Cerebellar cortex (tissue), 1 donor: ENCODE measurements at places on chromosomes 1 and 21.

DNA sequence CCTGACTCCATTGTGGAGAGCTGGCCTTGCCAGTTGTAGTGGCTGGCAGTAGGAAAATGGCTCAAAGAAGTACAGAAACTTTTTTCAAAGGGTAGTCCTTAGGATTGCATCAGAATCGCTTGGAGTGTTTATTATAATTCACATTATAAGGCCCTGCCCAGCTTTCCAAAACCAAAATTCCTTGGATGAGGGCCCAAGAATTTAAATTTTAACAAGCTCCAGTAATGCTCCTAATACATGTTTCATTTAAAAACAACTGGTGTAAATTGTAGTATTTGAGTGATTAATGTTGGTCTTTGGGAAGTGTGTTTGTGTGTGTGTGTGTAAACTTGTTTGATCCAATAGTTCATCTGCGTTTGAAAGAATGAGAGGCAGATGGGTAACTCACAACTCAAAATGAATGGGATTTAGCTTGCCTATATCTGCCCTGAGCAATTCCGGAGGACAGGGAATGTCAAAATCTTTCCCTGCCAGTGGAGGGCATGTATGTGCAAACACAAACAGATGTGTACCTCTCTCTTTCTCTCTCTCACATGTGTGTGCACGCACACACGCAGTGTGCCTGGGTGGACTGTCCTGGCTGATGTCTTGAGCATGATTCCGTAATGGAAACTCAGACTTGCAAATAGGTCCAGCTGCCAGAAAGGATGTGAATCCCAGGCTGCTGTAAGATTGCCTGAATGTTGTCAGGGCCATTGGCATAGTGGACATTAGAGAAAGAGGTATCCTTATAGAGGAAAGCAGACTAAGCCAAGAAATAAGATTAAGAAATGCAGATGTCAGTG, 293.1 kb downstream of the LMX1A start:
- DNase-seq, result no peak

GRCh38 chr1:202074985-202075384, 47.7 kb upstream of the GPR37L1 start:
- DNase-seq, result no peak

GRCh38 chr21:41612674-41613532, 104.9 kb upstream of the TMPRSS2 start:
- DNase-seq, result peak; percentile 16

GRCh38 chr1:233959102-233959501, 54.6 kb downstream of the SLC35F3 start:
- DNase-seq, result no peak

DNA sequence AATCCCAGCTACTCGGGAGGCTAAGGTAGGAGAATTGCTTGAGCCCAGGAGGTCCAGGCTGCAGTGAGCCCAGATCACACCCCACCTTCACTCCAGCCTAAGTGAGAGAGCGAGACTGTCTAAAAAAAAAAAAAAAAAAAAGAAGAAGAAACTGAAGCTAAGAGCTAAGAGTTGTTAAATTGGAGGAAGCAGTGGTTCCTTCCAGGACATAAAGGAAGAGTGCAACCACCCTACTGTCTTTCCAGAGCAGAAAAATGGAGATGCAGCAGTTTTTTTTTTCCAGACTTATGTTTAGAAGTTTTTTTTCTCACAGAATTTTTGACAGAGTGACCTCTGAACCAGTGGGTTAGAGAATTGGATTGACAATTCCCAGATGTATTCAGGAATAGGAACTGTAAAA, 88.7 kb downstream of the HLX start:
- no peak for DNase-seq

DNA sequence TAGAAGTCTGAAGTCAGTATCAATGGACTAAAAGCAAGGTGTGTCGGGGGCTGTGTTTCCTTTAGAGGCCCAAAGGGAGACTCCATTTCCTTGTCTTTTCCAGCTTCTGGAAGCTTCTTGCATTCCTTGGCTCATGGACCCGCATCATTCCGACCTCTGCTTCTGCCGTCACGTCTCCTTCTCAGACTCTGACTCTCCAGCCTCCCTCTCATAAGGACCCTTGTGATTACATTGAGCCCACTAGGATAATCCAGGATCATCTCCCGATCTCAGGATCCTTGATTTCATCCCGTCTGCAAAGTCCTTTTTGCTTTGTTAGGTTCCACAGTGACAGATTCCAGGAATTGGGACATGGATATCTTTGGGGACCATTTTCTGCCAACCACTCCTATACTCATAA, 265.8 kb upstream of the CSF3R start:
- DNase-seq, result no peak

GRCh38 chr1:43344267-43344850, 6.7 kb downstream of the MPL start:
- DNase-seq, result no peak

DNA sequence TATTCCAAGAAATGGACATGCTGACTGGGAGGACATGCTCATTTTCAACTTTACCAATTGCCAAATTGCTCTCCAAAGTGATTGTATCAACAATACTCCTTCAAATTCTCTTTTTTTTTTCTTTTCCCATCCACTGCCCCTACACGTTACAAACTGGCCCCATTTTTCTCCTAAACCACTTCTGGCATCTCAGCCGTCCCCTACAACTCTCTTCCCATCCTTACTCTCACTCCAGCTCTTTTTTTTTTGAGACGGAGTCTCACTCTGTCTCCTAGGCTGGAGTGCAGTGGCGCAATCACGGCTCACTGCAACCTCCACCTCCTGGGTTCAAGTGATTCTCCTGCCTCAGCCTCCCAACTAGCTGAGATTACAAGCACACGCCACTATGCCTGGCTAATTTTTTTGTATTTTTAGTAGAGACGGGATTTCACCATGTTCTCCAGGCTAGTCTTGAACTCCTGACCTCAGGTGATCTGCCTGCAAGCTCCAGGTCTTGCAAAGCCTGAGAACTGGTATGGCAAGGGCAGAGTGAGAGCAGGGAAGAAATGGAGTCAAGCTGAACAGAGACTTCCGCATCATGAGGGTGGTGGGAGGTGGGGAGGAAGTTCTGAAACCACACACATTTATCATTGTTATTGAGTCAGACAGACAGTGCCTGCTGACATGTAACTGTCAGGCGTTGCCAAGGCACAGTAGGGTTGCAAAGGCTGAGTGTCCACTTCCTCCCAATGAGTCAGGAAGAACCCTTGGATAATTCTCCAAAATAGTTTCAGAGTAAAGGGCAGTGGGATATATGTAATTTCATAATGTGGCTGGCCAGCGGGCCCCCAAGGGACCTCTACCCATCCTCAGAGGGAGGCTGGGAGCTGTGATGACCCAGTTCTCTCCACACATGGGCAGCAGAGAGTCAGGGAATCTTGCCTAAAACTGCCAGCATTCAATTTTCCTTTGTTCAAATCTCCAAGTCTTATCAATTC, 17.4 kb downstream of the CELA3A start:
- DNase-seq, result no peak

DNA sequence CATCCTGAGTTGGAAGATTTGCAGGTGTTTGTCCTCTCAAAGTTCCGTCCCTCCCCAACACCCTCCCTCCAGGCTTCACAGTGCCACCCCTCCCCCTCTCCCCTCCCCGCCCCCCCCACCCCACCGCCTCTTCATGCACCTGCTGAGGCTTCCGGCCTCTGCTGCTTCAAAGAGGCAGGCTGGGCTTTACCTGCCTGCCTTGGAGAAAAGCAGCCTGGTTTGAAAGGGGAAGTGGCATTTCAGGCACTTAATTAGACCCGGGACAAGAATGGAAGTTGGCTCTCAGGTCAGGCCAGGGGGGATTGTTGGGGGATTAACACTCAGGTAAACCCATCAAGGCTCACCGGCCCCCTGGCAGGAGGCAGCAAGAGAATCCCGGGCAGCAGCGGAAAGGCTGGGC, 21.1 kb downstream of the PAX7 start:
- DNase-seq, result no peak

DNA sequence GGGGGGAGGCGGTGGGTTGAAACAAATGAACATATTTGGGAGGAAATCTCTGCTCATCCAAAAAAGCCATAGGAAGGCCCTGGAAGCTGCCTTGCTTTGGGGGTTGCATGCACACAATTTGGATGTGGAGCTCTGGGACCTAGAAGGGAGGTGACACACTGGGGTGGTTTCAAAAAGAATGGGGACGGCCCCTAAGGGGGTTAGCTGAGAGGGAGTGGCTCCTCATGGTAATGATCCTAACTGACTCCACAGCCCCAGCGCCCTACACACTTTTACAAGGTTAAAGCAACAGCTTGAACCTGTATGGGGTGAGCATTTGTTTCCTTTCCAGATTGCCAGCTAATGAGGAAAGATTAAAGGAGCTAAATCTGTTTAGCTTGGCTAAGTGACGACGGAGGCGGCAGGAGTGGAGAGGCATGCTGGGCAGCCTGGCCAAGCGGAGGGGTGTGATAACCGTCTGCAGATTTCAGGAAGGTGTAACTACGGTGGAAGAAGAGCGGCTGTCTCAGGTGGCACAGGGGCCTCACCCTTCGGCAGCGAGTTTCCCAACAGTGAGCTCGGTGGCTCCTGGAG, 107.3 kb downstream of the RNF220 start:
- peak; percentile 72 for DNase-seq

- DNase-seq, result no peak
These were observed 10.1 kb upstream of the LRRC38 start for GRCh38 chr1:13523780-13524477.

DNA sequence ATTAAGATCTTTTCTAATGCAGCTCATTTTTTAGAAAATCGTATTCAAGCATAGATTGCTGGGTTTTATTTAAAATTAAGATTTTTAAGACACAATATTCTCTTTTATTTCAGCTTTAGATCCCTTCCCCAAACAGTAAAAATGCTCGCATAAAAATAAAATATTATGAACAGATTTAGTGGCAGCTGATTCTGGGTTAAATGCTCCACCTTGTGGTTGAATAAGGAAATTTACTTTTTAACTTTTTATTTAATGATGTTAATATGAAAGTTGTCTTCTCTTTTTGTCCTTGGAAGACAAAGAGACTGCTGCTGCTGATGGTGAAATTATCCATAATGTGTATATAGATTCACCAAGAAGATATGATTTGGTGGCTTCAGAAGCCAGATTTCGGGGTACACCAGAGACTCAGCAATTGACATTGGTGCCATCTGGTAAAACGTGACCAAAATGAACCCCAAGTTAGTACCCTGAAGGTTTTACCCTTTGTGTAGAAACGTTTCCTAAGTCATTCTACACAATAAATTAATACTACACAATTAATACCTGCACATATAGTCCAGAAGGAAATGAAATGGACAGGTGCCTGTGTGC, 128.0 kb downstream of the ADAMTS1 start:
- peak; percentile 42 for DNase-seq

GRCh38 chr1:76408303-76408702, 333.8 kb downstream of the ST6GALNAC3 start:
- DNase-seq, result no peak

DNA sequence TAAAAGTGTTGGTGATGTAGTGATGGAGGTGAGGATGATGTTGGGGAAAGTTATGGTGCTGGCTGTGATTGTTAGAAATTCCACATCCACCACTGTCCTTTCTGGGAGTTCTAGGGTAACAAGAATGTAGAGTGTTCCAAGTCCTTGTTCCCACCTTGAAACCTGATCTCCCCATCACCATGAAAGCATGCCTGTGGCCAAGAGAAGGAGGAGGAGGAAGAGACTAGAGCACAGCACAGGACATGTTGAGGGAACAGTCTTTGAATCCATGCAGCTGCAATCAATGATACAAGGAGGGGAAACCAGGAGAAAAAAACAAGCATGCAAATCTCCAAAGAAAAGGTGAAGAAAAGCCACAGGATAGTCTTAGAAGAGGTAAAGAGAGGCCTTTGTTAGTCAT, 45.9 kb upstream of the ARTN start:
- no peak for DNase-seq
